Kasumi-1 (cell line): ENCODE measurements at places on chromosomes 1 and 21.

DNA sequence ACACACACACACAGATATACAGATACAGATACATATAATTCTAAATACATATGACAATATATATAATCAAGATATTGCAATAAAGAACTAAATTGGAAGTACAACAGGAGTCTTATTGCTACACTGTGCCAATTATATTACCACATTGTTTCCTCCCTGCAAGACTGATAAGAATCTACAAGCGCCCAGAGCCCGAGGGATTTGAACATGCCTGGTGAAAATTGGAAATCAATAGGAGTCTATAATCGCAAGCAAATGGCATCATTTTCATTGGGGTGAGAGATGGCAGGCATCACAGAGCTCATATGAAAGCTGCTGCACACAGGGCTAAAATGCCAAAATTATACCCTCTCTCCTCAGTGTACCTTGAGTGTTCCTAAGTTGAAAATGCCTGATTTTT lies 152.9 kb upstream of the PTBP2 start:
- no peak for DNase-seq

GRCh38 chr1:221487781-221488524 lies 253.9 kb downstream of the DUSP10 start:
- DNase-seq, result no peak

- DNase-seq, result peak; percentile 41
These were observed 24.3 kb downstream of the EBNA1BP2 start for GRCh38 chr1:43147625-43148327.

GRCh38 chr1:51442198-51442597 lies 76.9 kb downstream of the EPS15 start:
- DNase-seq, result no peak

DNA sequence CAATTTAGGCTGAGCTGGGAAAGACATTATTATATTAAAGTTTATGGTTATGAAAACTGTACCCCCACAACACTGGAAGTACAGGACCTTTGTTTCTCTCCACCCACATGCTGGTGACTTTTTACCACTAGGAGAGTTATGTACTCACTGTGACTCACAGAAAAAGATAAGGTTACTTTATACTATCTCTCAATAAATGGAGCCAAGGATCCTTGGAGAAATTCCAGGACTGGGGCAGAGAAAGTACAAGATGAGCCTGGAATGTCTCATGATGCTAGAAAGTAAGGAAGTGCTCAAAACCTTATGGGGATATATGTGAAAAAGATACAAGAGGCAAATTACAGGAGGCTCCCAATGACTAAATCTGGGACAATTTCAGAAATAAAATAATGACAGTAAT lies 63.9 kb upstream of the C1orf105 start:
- DNase-seq, result no peak

- no peak for DNase-seq
These were observed 100.1 kb upstream of the JUN start for GRCh38 chr1:58883888-58884482.

GRCh38 chr1:111938123-111938522 lies 51.3 kb downstream of the KCND3 start:
- no peak for DNase-seq

DNA sequence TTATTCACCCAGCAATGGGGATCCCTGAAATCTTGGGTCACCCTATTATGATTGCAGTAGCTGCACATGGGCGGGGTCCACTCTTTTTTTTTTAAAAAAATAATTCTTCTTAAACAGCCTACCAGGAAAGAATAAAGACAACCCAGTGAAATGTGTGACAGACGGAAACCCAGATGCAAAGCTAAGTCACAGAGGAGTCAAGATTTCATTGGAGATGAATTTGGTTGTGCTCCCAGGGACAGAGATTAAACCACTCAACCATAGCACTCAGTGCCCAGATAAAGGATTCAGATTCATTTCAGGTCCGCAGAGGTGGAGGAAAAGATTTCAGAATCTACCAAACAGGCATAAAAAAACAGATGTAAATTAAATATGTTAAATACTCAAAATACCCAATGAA lies 583.5 kb upstream of the ZP4 start:
- DNase-seq, result no peak

- no peak for DNase-seq
These were observed 69.9 kb downstream of the TMEM53 start for GRCh38 chr1:44604157-44604955.

- DNase-seq, result no peak
These were observed 29.0 kb downstream of the MDM4 start for GRCh38 chr1:204545202-204545601.

GRCh38 chr1:7172804-7173203 lies 387.6 kb downstream of the CAMTA1 start:
- no peak for DNase-seq

DNA sequence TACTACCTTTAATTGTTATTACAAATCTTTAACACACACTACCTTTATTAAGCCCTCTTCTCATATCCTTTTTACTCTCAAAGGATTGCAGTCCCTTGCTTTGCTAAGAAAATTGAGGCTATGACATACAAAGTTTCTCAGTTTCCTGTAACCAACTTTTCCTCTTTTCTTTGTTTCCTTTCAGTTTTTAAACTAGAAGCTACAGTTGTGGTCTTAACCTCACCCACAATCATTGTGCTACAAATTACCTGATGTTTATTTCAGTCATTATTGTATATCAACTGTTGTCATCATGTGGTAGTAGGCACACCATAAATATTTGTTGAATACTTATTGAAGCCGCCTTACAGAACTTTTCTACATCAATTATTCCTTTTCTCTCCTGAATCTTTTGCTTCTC lies 51.8 kb downstream of the SLAMF6 start:
- no peak for DNase-seq

GRCh38 chr1:37633938-37634243 lies 801 bp downstream of the RSPO1 start:
- no peak for DNase-seq

DNA sequence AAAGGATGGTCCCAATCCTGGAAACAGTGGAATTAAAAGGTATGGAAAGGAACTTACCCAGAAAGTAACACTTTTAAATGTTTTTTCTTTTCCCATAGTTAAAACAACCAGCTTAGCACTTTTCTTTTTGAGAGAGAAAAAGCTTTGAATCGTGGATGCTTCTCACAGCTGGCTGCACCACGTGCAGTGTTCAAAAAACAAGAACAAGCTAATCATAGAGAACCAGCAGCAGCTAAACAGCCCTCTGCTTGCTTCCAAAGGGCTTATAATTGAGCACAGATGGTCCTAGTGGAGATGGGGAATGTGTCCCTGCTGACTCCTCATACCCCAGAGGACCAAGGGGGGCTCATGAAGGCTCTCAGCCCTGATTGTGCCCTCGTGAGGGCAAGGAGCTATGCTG lies 26.4 kb downstream of the UTP25 start:
- DNase-seq, result no peak

- DNase-seq, result no peak
These were observed 19.6 kb upstream of the SLC26A9 start for GRCh38 chr1:205962821-205963221.

DNA sequence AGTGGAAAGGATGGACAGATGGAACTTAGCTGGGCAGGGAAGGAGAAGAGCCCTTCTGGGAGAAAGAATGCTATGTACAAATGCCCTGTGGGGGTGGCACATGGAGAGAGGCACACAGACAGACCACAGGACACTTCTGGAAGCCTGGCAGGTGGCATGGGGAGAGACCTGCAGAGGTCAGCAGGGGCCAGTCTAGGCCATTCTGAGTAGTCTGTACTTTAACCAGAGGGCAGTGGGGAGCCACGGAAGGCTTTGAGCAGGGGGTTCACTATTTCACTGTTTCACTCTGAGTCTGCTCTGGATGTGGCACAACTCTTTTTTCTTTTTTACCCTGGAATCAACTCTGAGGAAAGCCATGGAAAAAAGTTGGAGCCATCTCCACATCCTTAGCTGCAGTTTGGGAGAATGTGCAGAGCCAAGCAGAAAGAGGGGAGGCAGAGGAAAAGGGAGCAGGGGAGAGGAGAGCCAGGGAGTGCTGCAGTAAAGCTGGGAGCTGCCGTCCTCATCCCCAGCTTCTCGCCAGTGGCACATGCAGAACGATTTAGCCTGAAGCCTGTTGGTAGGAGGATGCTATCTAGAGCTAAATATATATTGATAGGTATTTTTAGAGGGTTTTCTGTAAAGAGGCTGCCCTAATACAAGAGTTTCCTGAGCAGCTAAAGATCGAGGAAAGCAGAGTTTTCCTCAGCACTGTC lies 34.0 kb downstream of the CACNA1E start:
- no peak for DNase-seq

GRCh38 chr1:89206373-89206772 lies 7.6 kb upstream of the GBP4 start:
- no peak for DNase-seq

DNA sequence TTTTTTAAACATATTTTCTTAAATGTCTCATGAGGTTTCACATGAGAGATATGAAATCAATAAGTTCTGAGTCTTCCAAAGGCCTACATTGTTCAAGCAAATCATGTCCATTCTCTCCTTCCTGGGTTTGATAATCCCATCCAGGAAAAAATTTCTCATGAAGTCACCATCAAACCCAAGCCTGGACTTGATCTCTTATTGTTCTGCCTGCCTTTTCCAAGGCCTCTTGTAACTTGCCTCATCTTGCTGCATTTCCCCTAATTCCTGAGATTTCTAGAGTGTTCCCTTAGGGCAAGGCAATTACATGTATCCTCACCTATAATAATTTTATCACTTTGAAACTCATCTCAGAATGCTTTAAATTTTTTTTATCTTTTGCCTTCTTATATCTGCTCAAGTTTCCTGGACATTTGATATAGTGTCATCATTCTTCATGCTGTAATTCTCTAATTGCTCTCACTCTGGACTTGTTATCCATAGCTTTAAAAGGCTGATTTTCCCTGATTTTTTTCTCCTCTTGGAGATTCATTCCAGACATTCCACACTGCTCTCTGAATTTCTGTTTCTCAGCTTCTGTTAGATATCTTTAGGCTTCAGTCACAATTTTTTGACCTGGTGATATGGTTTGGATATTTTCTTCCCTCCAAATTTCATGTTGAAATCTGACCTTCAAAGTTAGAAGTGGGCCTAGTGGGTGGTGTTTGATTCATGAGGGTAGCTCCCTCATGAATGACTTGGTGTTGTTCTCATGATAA lies 126.4 kb downstream of the LRRC7 start:
- no peak for DNase-seq

- no peak for DNase-seq
These were observed 15.2 kb downstream of the SAMD11 start for GRCh38 chr1:938711-939489.

DNA sequence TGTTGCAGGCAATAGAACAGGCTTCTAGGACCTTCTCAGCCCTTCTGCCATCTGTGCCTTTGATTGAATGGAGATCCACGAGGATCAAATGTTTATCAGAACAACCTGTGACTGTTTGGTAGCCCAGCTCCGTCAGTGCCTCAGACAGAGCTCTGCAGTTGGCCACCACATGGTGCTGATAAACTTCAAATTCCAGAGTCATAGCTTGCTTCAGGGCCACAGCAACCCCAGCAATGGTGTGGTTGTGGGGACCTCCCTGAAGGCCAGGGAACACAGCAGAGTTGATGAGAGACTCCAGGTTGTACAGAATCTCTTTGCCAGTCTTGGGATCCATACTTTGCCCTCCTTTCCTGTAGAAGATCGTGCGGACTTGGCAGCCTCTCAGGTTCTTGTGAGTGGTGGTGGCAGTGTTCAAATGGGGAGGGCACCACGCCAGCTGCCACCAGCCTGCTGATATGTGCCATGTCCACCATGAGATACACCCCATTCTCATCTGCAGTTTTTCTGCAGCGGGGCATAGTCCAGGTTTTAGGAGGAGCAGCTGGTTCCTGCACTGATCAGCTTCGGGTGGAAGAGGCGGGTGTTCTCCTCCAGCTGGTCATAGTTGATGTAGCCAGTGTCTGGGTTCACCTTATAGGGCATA lies 82.9 kb upstream of the ARTN start:
- no peak for DNase-seq

DNA sequence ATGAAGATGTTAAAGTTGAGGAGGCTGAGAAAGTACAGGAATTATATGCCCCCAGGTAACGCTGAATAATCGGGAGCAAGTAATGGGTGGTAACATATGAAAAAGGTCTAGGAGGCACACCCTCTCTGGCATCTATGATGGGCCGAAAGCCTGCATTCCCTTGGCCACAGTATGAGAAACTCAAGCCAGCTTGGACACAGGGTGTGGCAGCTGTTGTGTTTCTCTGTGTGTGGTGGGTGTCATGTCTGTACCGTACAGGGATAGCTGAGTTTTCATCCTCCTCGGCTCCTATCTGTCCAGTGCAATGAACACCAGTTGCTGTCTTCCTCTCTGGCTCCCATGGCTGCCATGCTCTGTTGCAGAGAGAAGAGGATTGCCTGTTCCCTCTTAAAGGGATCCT lies 32.9 kb downstream of the NBPF3 start:
- DNase-seq, result no peak
